Cerebellar nuclear complex (tissue), 1 donor: ENCODE measurements at places on chromosomes 2 and 18.
A peak's percentile ranks its signal among the peaks of the same experiment; 100 is the strongest.

GRCh38 chr2:18045230-18045629 is 166.8 kb downstream of the KCNS3 start:
- DNase-seq, result no peak

- DNase-seq, result no peak
These were observed 132.8 kb downstream of the ACOXL start for GRCh38 chr2:110865188-110865587.

DNA sequence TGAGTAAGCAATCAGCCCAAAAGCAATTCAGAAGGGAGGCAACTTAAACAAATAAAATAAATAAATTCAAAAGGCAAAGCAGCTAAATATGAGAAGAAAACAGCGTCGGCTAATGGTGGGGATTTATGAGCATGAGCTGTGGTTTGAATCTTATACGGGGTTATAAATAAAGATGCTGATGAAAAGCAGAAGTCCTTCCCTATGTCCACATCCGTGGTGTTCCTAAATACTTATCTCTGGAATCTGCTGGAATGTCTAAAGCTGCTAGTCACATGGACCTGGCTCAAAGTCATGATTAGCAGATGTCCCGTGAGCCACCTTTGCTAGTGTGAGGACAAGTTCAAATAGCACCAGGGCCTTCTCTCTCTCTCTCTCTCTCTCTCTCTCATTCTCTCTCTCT is 33.8 kb downstream of the SMIM21 start:
- no peak for DNase-seq

DNA sequence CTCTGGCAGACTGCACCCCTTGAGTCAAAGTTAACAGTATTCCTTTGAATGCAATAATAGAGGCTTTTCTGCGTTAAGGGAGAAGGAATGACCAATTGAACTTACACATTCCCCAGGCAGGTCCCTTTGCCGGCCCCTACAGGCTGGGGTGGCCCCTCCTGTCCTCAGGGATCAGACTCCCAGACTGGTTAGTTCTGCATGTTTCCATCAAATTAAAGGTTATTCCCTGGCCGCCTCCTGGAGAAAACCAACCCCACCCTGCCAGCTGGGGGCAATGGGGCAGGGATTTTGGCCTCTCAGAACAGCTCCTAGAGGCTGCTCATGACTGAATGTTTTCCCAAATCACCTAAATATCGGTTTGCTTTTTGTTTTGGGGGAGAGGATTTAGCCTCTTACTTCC is 199.6 kb downstream of the MGAT5 start:
- DNase-seq, result no peak

GRCh38 chr2:100416397-100416934 is 1.0 kb downstream of the CHST10 start:
- DNase-seq, result no peak

DNA sequence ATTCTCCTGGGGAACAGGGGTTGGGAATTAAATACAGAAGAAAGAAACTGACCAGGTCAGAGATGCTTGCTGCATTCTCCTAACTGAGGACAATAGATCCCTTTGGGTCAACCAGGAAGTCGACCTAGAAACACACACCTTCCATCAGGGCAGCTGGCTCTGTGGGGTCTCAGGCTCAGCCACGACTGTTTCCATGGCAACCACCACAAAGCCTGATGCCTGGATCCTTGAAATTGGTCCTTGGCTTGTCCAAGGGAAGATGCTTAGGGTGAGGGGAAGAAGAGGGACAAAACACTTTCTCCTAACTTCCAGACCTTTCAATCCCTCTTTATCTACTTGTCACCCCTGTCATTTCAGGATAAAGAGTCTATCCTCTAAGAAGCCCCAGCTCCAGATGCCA is 194.4 kb downstream of the ALK start:
- DNase-seq, result no peak

DNA sequence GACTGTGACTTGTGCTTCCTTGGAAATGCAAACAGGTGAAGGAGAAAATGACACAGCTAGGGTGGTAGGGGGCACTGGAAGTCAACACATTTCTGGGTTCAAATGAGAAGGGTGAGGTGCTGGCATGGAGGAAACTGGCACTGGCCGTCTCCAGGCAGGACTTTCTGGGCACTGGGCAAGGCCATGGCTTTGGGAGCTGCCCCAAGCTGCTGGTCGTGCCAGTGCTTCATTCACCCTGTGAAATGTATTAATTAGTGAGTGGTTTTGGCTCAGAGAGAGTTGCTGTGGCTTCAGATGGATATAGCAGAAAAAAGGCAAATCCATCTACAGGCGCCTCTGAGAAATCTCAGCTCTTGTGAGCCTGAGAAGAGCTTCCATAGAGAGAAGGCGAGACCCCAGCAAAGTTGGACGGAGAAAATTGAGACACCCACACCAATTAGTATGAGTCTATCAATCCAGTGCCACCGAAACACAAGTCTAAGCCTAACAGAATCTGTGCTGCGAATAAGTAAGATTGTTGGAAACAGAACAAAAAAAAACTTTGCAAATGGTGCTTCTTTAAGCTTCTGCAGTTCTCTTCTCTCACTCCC is 202.1 kb upstream of the TNP1 start:
- peak; percentile 66 for DNase-seq

- no peak for DNase-seq
These were observed 85.5 kb downstream of the TGOLN2 start for GRCh38 chr2:85242321-85242720.

DNA sequence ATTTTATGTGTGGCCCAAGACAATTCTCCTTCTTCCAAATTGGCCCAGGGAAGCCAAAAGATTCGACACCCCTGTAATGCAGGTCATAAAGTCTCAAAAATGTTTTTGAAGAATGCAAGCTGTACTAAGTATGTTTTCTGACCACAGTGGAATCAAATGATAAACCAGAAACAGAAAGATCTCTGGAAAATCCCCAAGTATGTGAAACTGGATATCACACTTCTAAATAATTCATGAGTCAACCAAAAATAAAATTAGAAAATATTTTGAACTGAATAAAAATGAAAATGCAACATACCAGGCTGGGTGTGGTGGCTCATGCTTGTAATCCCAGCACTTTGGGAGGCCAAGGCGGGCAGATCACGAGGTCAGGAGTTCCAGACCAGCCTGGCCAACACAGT is 34.1 kb upstream of the UBE2F start:
- DNase-seq, result no peak

DNA sequence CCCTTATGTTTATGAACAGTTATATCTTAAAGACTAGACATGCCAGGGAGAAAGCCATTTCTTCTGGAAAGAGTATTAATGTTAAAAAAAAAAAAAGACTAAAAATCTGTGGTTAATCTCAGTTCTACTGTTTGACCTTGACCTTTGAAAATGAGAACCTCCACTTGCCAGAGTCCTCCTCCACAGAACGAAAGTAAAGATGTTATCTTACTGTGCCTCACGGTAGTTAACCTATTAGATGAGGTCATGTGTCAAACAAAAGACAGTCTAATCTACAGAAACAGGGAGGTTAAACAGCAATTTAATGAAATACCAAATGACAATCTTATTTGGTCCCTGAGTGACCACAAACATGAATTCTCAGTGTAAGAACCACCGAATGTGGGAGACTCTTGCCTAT is 51.2 kb downstream of the SLC14A2 start:
- DNase-seq, result no peak

GRCh38 chr18:9148203-9148552 is 11.6 kb downstream of the ANKRD12 start:
- DNase-seq, result no peak

DNA sequence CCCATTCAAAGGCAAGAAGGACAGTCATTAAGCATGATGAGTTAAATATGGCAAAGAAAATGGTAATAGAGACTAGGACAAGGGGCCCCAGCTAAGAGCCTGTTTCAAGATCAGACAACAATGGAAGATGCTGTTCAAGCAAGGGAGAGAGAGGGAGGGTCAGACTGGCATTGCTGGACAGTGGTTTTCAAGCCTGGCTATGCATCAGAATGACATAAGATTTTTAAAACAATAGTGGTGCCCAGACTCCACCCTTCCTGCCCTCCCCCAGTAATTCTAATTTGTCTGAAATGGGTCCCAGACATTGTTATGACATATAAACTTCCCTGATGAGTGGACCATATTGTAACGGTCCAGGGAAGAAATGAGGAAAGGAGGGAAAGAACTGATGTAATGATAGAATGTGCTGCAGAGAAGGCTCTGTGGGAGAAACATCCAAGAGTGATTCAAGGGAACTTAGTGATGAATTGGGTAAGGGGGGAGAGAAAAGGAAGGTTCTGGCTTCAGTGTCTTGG is 112.9 kb upstream of the TRIB2 start:
- DNase-seq, result no peak

- no peak for DNase-seq
These were observed 131.3 kb upstream of the REV1 start for GRCh38 chr2:99621106-99621505.

DNA sequence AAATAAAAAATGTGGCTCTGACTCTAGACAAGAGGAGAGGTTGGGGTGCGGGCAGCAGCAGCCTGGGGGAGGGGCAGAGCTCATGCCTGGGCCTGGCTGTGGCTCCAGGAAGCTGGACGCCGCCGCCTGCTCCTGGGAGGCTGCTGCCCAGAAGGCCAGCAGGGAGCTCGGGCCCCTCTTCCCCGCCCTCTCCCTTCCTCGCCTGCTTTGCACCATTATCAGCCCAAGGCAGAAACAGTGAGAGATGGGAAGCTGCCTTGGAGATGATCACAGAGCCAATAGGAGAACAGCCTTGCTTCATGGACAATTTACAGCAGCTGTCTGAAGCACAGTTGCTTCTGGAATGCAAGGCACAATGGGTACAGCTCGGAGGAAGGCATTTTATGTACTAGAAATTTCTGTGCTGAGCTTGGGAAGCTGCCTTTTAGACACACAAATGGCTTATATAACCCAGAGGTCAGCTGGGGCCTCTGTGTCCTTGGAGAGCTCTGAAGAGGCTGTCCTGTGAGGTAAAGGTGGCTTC is 55.3 kb upstream of the AFF3 start:
- no peak for DNase-seq

DNA sequence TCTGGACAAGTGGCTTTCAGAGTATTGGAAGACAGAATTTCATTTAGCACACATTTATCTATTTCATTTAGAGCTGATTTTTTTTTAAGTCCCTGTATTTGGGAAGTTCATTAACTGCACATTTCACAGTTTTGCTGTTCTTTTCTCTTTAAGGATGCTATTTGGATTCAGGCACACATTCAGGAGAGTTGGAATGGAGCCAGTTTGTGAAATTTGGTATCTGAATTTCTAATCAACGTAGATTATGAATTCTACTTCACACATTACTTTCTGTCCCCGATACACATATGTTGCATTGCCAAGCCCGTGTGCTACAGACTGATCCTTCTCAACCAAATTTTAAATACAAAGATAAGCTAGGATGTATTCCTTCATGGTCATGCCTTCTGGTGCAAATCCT is 503.9 kb downstream of the IRS1 start:
- DNase-seq, result no peak

GRCh38 chr18:68472701-68473295 is 242.1 kb downstream of the TMX3 start:
- DNase-seq, result no peak

DNA sequence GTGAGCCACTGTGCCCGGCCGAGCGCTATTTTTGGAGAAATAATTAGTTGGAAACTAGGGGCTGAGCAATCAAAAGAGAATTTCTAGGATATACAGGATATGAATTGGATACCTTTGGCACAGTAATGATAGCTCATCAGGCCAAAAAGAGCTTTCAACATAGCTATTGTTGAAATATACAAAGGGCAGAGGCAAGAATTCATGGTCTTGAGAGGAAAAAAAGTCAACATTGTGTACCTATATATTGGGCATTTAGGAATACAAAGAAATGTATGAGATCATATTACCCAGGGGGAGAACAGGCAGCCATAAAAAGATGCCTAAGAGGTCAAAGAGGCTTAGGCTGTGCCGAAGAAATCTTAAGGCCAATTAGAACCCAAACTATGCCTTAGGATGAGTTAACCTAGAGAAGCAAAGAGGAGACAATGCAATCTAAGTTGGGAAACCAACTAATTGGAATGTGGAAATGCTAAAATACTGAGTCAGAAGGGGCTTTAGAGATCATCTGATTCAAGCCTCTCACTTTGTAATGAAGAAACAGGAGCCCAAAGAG is 99.0 kb downstream of the RBBP8 start:
- DNase-seq, result no peak

DNA sequence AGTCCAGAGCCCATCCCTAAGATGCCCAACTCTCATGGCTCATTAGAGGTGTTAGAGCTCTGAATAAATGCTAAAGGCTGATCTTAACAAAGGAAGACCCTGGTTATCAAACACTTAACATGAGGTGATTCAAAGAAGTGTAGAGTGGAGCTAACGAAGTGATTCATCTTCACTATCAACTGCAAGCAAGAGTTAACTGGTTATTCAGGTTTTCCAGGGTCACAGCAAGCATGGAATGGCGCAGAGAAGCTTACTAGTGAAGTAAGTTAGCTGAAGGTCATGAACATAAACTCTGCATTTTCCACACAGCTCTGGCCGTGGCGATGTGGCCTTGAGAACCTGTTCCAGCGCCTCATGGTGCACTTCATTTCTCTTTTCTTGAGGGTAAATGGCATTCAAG is 17.0 kb downstream of the RND3 start:
- DNase-seq, result no peak

DNA sequence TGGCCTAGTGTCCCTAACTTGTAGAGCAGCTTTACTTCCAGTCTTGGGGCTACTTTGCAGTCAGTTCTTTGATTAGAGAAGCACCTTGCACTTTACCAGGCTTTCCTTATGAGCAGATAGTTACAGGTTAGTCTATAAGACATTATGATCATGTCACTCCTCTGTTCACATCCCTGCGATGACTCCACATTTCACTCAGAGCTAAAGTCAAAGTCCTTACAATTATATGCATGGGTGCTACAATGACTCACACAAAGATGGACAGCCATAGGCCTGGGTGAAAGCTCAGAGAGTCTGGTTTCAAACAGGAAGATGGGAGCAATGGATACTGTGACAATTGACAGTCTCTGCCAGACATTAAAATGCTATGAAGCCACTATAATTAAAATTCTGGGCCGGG is 27.1 kb upstream of the SSB start:
- DNase-seq, result no peak

- DNase-seq, result no peak
These were observed 274.0 kb upstream of the FAM98A start for GRCh38 chr2:33873076-33873605.

- no peak for DNase-seq
These were observed 31.8 kb upstream of the TMEM17 start for GRCh38 chr2:62537814-62538213.

GRCh38 chr2:220332886-220333285 is 705.5 kb downstream of the SLC4A3 start:
- no peak for DNase-seq

GRCh38 chr18:2572171-2572569 is 813 bp downstream of the NDC80 start:
- no peak for DNase-seq

- no peak for DNase-seq
These were observed 48.1 kb downstream of the BCL11A start for GRCh38 chr2:60505240-60505879.

DNA sequence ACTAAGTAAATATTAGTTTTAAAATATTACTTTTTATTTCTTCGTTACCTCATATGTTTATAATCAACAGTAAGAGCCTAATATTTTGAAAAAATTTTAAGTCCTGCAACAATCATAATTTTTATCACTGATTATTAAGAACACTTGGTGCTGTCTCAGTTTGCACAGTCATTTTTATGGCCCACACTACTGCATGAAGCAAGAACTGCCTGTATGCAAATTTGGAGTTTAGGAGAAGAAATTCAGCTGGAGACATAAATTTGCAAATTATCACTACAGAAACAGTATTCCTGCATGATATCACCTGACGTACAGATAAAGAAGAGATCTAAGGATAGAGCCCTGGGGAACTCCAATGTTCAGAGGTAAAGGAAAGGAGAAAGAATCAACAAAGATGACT is 144.1 kb upstream of the RBBP8 start:
- no peak for DNase-seq

- DNase-seq, result no peak
These were observed 28.3 kb upstream of the ICOS start for GRCh38 chr2:203908066-203908796.
